ENCODE measurements at places on chromosomes 1 and 21.
A peak's percentile ranks its signal among the peaks of the same experiment; 100 is the strongest.

DNA sequence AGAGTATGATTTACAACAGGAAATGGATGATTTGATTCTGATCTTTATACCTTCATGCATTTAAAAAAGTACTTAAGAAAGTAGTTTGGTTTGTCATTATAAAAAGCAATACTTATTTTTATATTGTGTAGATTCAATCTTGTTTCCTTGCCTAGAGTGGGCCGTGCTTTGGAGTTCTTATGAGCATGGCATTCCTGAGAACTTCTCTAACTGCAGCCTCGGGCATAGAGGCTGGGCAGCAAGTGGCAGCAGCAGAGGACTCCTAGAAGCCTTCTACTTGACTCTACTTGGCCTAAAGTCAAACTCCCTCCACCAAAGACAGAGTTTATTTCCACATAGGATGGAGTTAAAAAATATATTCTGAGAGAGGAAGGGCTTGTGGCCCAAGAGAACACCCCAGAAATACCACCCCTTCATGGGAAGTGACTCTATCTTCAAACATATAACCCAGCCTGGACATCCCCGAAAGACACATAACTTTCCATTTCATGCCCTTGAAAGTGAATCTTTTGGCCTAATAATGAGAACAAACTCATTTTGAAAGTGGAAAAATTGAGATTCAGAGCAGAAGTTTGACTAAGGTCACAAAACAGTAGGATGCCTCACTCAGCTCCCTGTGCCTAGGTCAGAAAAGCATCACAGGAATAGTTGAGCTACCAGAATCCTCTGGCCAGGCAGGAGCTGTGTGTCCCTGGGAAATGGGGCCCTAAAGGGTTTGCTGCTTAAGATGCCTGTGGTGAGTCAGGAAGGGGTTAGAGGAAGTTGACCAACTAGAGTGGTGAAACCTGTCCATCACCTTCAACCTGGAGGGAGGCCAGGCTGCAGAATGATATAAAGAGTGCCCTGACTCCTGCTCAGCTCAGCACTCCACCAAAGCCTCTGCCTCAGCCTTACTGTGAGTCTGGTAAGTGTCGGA is at the start of gene IVL:
IVL (plus strand) TSS at position 861 of the 916 bp plus-strand sequence. CDS start 1,252 bp downstream, outside the sequence.
- no peak for DNase-seq

- DNase-seq: no peak
These were observed 39.8 kb downstream of the TGFBR3 start for GRCh38 chr1:91846007-91846638.

- no peak for DNase-seq
These were observed 178.1 kb upstream of the NFIA start for GRCh38 chr1:60904099-60904851.

DNA sequence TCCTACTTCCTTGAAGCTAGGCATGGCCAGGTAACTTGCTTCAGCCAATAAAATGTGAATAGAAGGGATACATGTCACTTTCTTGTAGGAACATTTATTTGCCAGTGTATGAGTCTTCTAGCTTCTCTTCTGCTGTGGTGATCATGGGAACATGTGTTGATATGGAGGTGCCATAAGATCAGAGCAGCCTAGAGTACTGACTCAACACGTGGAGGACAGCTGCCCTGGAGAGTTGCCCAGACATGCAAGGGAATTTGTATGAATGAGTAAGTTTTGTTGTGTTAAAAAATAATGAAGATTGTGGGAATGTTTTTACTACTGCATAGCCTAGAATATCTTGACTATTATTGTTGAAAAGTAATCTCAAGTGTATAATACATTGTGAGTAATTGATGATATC is 502.3 kb downstream of the NUF2 start:
- DNase-seq: no peak

DNA sequence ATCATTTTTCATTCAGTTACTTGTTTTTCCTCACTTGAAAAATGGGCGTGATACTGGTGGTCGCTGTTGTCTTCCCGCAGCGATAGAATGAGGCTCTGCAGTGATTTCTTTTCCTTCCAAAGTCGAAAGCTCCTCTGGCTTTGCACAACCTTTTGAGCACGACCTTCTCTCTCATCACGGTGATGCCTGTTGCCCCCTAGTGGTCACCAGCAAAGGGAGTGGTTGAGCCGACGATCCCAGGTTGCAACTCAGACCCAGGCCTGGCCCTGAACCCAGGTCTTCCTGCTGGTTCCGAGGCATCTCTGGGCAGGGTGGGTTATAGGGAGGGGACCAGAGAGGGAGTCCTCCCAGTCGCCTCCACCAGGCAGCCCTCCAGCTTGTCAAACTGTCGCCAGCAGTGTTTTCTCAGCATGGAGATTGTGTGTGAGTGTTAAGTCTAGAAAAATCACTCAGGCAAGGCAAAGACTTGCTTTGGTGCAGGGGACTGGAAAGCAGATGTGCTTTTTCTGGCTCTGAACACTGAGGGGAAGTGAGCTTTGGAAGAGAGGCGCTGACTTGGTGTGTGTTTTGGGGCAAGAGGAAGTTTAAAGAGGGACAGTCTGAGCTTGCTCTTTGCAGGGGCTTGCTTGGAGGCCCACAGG is 285.3 kb downstream of the CAMTA1 start:
- peak; percentile 47 for DNase-seq

GRCh38 chr1:46067652-46068051 is 64.8 kb downstream of the PIK3R3 start:
- DNase-seq: no peak

GRCh38 chr1:196309386-196309785 is 298.9 kb downstream of the KCNT2 start:
- no peak for DNase-seq

DNA sequence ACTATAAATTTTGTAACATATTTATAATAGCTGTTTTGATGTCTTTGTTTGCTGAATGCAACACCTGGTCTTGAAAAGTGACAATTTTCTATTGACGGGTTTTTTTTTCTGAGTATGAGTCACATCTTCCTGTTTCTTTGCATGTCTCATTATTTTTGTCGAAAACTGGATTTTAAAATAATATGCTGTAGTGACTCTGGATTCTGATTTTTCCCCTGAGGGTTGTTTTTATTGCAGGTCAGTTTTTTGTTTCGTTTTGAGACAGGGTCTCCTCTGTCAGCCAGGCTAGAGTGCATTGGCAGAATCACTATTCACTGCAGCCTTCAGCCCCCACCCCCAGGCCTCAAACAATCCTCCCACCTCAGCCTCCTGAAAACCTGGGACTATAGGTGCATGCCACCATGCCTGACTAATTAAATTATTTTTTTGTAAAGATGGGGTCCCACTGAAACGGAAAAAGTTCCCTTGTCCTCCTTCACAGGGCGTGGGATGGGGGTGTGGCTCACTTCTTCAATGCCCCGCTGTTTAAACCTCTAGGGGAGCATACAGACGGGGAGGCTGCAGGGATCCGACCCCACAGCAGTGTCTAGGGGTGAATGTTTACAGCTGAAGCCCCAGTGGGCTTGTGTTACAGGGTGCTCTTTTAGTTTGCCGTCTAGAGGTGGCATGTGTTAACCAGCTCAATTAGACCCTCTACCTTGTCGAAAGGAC is 11.3 kb upstream of the PPIE start:
- no peak for DNase-seq

DNA sequence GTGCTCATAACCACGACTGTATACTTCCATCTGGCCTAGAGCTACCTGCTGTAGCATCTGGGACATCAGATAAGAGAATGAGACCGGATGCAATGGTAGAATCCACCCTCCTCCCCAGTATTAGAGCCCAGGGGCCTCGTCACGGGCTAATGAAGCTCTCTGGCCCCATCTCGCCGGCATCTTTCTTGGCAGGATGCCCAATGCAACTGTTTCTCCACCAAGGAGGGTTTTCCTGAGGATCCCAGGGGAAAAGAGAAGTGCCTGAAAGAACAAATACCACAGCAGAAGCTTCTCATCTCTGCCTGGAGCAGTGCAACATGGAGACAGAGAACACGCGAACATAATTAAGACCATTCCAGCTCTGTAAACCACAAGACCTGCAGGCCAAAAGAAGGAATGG is 80.0 kb downstream of the VWA5B1 start:
- DNase-seq: no peak

DNA sequence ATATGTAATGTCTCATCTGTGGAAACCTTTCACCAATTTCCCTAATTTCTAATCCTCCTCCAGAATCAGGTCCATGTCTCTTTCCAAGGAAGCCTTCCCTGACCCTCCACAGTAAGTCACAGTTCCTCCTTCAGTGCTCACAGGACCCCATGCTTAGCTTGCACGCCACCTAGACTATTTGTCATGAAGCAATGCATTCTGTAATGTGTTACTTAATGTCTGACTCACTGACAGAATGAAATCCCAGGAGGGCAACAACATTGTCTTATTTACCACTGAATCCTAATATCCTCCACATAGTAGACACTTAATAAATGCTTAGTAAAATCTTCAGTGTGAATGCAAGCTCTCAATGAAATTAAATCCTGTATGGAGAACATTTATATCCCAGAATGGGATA is 245.9 kb upstream of the PLD5 start:
- no peak for DNase-seq

DNA sequence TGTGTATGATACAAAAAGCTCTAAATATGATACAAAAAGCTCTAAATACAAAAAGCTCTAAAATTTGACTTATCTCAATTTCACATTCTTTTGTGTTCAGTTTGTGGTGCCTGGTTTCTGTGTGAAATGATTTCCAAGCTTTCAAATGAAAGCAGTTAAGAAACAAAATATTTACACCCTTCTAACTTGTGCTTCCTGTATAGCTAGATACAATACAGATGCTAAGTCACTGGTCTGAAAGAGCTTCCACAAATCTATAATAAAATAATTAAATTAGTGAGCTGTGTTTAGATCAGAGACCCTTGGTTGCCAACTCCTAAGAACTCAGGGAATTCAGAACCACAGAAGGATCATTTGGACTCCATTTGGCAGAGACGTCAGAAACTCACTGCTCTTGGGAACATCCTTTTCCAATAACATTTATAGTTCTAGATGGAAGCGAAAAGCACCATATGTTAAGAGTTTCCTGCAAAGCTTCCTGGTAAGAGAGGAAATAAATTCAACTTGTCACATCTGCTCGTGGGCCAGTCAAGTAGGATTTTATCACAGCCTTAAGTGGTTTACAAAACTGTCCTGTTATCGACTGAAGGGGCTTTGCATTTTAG is 1079.1 kb downstream of the ADGRL2 start:
- no peak for DNase-seq

DNA sequence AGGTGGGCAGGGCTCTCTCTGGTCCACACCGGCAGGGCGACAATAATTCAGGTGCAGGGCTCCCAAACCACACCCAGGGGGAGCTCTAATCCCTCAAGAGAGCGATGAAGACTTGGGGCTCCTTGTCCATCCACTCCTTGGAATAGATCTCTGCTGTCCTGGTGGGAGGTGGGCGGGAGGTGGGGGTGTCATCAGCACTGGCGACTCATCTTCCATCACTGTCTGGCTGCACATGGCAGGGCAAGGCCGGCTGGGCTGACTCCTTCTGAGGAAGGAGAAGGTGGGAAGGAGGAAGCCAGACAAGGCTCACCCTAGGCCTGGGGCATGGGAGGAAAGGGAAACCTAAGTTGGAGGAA is 29.3 kb downstream of the TNNT2 start:
- no peak for DNase-seq

DNA sequence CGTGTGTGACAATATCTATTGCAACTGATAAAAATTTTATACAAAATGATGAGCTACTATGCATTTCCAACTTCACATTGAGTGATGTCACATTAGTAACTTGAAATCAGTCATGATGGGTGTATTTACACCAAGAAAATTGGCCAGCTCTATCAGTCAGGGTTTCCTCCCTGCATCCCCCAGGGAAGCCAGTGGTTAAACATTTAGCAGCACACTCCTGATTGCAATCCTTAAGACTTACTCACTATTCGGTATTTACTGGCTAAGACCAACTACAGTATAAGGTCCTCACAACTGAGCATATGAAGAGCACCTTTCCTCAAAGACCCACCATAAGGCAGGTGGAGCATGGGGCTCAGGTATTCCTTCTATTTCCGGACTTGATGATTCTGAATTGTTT is 41.3 kb upstream of the PTGFRN start:
- no peak for DNase-seq

- DNase-seq: no peak
These were observed 263.0 kb upstream of the ZRANB2 start for GRCh38 chr1:71343686-71344416.

DNA sequence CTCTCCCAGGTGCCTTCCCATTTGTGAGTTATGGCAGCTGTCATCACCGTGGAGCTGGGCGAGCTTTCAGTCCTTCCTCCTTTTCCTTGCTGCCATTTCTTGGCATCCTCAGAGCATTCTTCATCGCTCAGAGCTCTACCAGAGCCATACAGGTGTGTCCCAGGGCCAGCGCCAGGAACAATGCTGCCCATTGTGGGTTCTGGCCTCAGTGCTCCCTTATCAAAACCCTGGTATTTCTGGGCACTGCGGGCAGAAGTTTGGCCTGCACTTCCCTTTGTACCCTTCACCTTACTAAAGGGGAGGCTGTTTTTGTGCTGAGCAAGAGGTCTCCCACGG is 28.5 kb downstream of the RASSF5 start:
- DNase-seq: no peak

DNA sequence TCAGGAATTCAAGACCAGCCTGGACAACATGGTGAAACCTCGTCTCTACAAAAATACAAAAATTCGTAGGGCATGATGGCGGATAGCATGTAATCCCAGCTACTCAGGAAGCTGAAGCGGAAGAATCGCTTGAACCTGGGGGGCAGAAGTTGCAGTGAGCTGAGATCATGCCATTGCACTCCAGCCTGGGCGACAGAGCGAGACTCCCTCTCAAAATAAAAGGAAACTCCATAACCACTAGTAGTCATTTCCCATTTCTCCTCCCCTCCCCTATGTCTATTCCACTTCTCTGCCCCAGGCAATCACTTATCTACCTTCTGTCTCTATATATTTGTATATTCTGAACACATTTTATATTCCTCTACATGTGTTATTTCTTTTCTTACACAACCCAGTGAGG is 4.0 kb upstream of the CEP350 start:
- no peak for DNase-seq

DNA sequence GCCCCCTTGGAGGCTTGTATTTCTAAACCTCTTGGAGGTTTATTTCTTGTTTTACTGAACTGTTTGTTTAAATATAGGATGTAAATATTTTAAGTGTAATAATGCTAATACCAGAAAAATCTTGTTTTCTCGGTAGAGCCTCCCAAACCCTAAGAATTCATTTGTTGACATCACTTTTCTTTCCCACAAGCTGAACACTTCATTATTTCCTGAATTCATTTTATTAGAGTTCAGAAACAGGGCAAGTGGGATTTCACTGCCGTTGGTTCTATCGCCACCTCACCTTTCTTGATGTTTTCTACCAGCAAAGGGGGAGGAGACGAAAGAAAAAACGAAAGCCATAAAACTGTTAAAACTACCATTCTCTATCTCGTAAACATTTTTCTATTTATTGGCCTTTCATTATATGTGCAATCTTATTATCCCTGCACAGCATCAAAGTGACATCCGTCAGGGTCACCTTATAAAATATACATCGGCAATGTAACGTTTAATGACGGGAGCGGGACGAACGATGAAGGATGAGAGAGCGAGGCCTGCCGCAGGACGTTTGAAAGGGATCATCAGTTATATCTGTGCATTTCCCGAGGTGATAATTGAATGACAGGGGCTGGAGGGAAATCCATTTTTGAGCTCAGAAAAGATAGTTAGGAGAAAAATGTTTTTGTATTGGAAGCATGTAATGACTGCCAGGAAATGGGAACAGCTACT is 59.5 kb downstream of the SLC45A1 start:
- DNase-seq: no peak
